ENCODE measurements at places on chromosomes 12 and 14. TPM values are rescaled to one million over a fixed set of nuclear protein-coding genes. Genes with fewer than 3 reads are reported as not detected.

Gene RTN1
- total RNA-seq: 2.8 TPM

Gene LIN7A
- total RNA-seq: 4.1 TPM

Gene NR1H4
- not detected for total RNA-seq

Gene CHPT1
- total RNA-seq: 59.0 TPM

Gene TUNAR
- total RNA-seq: not detected

Gene LALBA
- total RNA-seq: not detected

Gene SMIM41
- 0.07 TPM for total RNA-seq

Gene SERPINA10
- not detected for total RNA-seq

Gene KRT82
- total RNA-seq: not detected

Gene CACNA1C
- 10.0 TPM for total RNA-seq

Gene CCDC198
- not detected for total RNA-seq

Gene RNASE3
- not detected for total RNA-seq

Gene C3AR1
- total RNA-seq: 0.07 TPM

Gene PRH2
- not detected for total RNA-seq

Gene MSI1
- total RNA-seq: 0.20 TPM

Gene TAS2R9
- not detected for total RNA-seq

Gene VRTN
- total RNA-seq: not detected

Gene SHMT2
- total RNA-seq: 235 TPM

Gene ACOT6
- not detected for total RNA-seq

Gene CD69
- total RNA-seq: not detected

Gene TAS2R20
- total RNA-seq: 3.8 TPM

Gene SLC25A21
- 0.39 TPM for total RNA-seq

Gene RBP5
- not detected for total RNA-seq

Gene RAPGEF3
- 3.9 TPM for total RNA-seq

Gene FOXN3
- total RNA-seq: 27.5 TPM

Gene SLC25A47
- total RNA-seq: 0.07 TPM

Gene HSPA2
- 23.3 TPM for total RNA-seq

Gene KRT86
- total RNA-seq: 5.0 TPM

Gene AMDHD1
- total RNA-seq: 0.07 TPM

Gene NAB2
- total RNA-seq: 51.8 TPM

Gene RASAL1
- total RNA-seq: not detected

Gene CHGA
- total RNA-seq: not detected

Gene FAM186B
- total RNA-seq: 0.40 TPM

Gene KRT72
- total RNA-seq: not detected

Gene RASSF3
- total RNA-seq: 25.7 TPM
